ENCODE measurements at places on chromosomes 6 and 20. TPM values are rescaled to one million over a fixed set of nuclear protein-coding genes. Genes with fewer than 3 reads are reported as not detected.

The ERVFRD-1 gene
- not detected for total RNA-seq

The SLC22A23 gene
- total RNA-seq, result under 0.01 TPM

The TENT5A gene
- 1.7 TPM for total RNA-seq

The OTOR gene
- total RNA-seq, result not detected

Measured in bronchus fibroblast of lung (primary cell).